Activated CD4-positive, CD25-positive, alpha-beta regulatory T cell treated with anti-CD3 and anti-CD28 coated beads, Interleukin-2, amount 50 U/mL, for 24 hours (primary cell): ENCODE measurements at places on chromosomes 3 and 15.
A peak's percentile ranks its signal among the peaks of the same experiment; 100 is the strongest.

GRCh38 chr3:141289228-141289772 lies 57.7 kb downstream of the PXYLP1 start:
- no peak for ATAC-seq

- ATAC-seq = no peak
Observed at GRCh38 chr15:41207687-41208448, 22.7 kb downstream of the EXD1 start.

DNA sequence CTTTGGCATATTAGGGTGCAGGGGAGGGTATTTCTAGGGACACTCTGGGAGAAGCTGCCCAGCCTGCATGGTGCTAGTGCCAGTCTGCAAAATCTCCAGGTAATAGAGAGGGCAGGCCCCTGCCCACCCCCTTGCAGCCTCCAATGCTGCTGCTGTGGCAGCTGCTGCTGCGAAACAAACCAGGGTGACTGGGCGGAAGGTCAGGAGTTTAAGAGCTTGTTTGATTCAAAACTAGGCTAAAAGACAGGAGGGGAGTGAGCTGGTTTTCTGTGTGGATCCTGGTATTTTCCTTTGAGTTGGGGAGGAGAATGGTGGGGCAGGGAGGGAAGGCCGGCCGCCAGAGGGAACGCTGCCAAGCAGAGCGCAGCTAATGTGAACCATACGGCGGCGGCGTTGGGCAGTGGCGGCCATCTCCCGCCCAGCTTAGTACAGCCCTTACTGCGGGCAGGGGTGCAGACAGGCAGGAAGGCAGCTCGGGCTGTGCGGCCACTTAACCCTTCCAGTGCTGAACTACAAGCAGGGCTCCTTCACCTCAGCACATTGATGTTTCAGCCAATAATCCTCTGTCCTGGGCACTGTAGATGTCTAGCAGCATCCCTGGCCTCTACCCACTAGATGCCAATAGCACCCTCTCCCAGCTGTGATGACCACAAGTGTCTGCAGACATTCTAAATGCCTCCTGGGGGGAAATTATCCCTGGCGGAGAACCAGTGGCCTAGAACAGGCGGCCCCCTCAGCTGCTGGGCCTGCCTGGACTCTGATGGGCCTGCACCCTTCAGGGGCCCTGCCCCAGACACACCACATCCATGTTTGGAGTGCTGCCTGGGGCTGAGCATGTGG lies 125.7 kb downstream of the EEFSEC start:
- ATAC-seq = no peak

- no peak for ATAC-seq
Observed at GRCh38 chr15:83320404-83320803, 35.9 kb upstream of the BNC1 start.

- ATAC-seq = no peak
Observed at GRCh38 chr3:168028086-168028485, 67.6 kb downstream of the GOLIM4 start.

GRCh38 chr15:70589221-70589620 lies 174.1 kb downstream of the UACA start:
- ATAC-seq = no peak

- no peak for ATAC-seq
Observed at GRCh38 chr3:81793410-81793809, 32.0 kb upstream of the GBE1 start.

DNA sequence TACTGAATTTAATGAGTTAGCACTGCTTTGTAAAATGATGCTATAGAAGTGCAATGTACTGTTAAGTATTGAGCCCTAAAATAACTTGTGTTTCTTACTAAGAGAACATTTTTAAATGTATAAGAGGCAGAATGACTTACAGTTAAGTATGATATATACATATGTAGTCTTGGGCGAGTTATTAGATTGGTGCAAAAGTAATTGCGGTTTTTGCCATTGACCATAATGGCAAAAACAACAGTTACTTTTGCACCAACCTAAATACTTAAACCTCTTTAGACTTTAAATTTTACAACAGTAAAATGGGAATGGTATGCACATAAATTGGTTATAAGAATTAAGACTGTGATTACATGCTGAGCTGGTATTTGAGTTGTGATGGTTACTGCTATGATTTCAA lies 79.8 kb downstream of the CNTN3 start:
- ATAC-seq = no peak

DNA sequence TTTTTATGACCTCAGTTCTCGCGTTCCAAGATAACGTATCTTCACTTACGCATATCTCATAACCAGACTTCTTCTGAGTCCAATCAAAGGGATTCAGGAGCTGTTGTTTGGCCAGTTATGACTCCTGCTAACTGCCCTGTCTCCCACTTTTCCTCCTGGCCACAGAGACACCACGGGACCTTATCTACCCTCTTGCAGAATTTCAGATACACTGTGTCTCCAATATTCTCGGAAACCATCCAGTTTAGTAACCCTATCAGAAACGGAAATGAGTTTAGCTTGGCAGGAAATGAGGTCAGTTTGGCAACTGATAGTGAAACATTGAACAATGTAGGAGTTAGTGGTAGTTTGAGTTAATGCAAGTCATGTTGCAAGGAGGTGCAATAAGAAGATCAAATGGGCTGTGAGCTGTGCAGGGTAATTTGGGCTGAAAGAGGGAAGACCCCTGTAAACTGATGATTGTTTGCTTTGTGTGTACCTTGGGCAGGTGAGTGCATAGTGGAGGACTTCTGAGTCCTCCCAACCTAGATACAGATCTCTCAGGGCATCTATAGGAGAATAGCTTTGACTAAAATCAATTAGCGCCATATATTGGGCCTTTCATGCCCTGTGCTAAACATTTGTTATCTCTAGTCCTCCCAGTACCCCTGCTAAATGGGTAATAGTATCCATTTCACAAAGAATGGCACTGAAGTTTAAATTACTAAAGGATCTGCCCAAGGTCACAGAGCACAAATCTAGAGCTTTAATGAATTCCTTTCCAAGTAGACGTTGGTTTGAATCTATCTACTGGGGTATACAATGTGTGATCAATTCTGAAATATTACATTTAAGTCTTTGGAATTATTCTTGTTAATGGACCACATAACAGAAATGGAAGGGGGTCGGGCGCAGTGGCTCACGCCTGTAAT lies 41.3 kb upstream of the PIK3CB start:
- no peak for ATAC-seq

- no peak for ATAC-seq
Observed at GRCh38 chr3:38558864-38559263, 62.7 kb downstream of the EXOG start.

- no peak for ATAC-seq
Observed at GRCh38 chr3:113051787-113052186, 61.0 kb downstream of the GTPBP8 start.

GRCh38 chr3:112335434-112335781 lies 2.5 kb downstream of the CD200 start:
- ATAC-seq = no peak

- ATAC-seq = peak; percentile 32
Observed at GRCh38 chr3:62446337-62446940, 73.1 kb upstream of the FEZF2 start.
